ENCODE measurements at places on chromosomes 1 and 21. TPM values are rescaled to one million over a fixed set of nuclear protein-coding genes. Genes with fewer than 3 reads are reported as not detected.

The C1orf115 gene
- total RNA-seq, result 1.4 TPM

The TNFRSF1B gene
- not detected for total RNA-seq

The AMY1B gene
- total RNA-seq, result not detected

The CASQ2 gene
- total RNA-seq, result not detected

The FAM177B gene
- total RNA-seq, result not detected

The OR10Z1 gene
- total RNA-seq, result not detected

The APOBEC4 gene
- not detected for total RNA-seq

The PPIAL4G gene
- not detected for total RNA-seq

All from G401 (cell line).